ENCODE measurements at places on chromosomes 3 and 15.

DNA sequence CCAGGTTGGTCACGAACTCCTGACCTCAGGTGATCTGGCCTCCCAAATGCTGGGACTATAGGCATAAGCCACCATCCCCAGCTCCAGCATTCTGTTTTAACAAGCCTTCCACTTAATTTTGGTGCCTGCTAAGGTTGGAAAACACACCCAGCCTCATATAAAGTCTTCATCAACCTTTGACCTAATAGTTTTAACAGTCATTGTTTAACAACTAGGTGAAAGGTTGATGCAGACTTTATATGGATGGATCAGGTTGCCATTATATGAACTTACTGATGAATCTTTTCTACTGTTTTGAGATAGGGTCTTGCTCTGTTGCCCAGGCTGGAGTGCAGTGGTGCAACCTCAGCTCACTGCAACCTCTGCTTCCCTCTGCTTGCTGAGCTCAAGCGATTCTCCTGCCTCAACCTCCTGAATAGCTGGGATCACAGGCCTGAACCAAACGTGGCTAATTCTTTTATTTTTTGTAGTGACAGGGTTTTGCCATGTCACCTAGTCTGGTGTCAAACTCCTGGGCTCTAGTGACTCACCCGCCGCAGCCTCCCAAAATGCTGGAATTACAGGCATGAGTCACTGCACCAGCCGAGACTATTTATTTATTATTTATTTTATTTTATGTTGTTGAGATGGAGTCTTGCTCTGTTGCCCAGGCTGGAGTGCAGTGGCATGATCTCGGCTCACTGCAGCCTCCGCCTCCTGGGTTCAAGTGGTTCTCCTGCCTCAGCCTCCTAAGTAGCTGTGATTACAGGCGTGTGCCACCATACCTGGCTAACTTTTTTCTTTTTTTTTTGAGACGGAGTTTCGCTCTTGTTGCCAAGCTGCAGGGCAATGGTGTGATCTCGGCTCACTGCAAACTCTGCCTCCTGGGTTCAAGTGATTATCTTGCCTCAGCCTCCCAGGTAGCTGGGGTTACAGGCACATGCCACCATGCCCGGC is 3.1 kb upstream of the RPAP1 start:
- DNase-seq = no peak

- no peak for DNase-seq
Observed at GRCh38 chr15:40121911-40122638, 13.4 kb upstream of the BMF start.

DNA sequence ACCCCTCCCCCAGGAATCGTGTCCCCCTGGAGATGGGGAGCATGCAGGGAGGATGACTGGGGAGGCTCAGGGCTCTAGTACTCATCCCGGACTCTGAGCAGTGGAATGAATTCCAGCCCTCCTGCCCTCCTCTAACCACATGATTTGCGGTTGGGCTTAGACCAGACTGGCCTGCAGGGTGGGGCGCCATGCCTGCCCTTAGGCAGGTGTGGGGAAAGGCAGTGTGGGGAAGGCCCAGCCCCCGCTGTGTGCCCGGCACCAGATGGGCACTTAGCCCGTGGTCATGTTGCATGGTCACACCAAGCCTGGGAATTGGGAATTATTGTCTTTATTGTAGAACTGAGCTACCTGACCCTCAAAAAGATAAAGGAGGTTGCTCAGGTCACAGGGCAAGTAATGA is 283.8 kb downstream of the TLE3 start:
- no peak for DNase-seq

- no peak for DNase-seq
Observed at GRCh38 chr3:76664816-76665215, 375.1 kb upstream of the ROBO2 start.

DNA sequence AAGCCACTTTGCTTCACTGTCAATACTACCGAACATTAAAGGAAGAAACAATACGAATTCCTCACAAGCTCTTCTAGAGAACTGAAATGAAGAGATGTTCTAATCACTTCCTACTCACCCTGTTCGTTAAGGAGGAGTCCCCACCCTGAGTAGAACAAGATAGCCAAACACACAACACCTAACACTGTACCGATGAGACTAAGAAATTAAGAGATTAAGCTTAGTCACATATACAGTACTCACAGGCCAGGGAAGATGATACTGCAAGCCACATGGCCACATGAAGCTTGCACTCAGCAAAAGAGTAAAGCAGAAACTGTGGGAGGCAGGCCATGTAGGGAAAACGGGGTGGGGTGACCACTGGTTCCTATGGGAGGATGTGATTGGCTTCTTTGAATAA is 48.0 kb downstream of the CGGBP1 start:
- no peak for DNase-seq

- no peak for DNase-seq
Observed at GRCh38 chr15:95912280-95912625, 418.2 kb upstream of the NR2F2 start.

GRCh38 chr3:42682301-42683070 is 2.9 kb upstream of the KLHL40 start:
- DNase-seq = no peak

DNA sequence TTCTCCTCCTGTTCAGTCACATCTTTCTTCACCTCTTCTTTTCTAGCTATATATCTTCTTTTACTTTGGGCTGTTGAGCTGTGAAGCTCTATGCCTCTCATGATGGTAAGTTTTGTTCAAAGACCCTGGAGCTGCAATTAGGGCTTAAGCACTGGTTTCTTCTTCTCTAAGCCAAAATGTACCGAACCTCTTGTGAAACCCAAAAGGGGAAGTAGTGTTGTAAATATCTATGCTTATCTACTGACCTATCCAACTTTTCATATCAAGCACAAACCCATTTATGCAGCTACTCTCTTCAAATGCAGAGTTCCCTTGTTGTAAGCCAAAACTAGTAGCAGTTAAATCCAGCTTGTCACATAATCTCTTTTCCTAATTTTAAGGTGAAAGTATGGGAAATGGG is 123.6 kb upstream of the CD96 start:
- no peak for DNase-seq

- DNase-seq = no peak
Observed at GRCh38 chr3:146974001-146974400, 368.9 kb upstream of the PLSCR5 start.

DNA sequence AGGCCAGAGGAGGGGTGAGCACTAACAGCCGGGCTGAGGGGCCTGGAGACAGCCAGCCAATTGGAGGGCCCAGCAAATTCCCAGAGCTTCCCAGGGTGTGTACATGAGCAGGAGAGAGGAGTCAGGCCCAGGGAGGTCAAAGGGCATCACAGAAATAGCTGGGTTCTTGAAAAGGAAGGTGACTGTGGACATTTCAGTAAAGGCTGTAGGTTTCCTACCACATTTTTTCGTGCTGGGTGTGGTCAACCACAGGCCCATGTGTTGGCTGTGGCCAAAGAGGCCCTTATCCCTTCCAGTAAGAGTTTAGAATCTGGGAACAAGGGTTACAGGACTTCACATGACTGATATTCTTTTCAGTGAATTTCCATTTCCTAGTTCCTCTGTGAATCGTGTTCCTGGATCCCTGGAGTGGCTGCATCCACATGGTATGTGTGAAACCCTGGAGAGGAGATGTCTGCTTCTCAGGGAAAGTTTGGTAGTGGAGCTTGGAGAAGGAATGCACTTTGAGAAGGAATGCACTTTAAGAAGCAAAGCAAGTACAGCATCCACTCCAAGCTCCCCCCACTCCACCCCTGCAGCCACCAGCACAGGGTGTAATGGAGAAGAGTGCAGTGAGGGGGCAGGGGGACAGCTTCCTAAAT is 73.2 kb upstream of the HEG1 start:
- DNase-seq = peak; percentile 42

- DNase-seq = no peak
Observed at GRCh38 chr3:48595526-48596121, 495 bp upstream of the COL7A1 start.

GRCh38 chr3:65785065-65785645 is 253.6 kb downstream of the MAGI1 start:
- DNase-seq = peak; percentile 20

DNA sequence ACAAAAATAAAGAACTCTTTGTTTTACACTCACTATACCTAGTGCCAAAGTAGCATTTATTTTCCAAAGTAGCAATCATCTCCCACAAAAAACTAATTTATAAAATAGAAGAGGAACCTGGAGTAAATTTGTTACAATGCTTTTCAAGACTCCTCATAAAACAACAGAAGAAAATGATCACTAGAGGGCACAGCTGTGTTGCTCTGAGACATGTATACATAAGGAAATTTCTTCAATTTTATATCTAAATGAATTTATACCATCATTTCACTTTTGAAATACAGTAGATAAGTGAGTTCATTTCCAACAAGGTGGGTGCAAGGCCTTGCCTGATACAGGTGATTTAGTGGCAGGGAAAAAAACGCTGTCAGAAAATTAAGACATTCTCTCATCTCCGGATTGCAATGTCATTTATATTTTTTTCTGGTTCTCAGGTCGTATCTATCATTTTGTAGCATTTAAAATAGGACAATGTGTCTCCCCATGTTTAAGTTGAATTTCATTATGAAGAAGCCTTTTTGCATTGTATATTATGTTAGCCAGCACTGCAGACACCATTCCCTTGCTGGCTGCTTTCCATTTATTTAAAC is 25.3 kb upstream of the ARHGEF26 start:
- no peak for DNase-seq

- DNase-seq = no peak
Observed at GRCh38 chr15:72916897-72917296, 133.3 kb upstream of the ADPGK start.

- DNase-seq = no peak
Observed at GRCh38 chr3:196339493-196340254, 1.5 kb upstream of the TM4SF19 start.

GRCh38 chr3:32313169-32313568 is 74.7 kb downstream of the CMTM8 start:
- no peak for DNase-seq

GRCh38 chr15:98689431-98689861 is 41.1 kb downstream of the IGF1R start:
- DNase-seq = no peak

Measured in activated CD8-positive, alpha-beta T cell treated with anti-CD3 and anti-CD28 coated beads, Interleukin-2, amount 10 ng/mL, durations not matched to agents 7 days and 5 days (primary cell).